ENCODE measurements at places on chromosomes 1 and 21.

DNA sequence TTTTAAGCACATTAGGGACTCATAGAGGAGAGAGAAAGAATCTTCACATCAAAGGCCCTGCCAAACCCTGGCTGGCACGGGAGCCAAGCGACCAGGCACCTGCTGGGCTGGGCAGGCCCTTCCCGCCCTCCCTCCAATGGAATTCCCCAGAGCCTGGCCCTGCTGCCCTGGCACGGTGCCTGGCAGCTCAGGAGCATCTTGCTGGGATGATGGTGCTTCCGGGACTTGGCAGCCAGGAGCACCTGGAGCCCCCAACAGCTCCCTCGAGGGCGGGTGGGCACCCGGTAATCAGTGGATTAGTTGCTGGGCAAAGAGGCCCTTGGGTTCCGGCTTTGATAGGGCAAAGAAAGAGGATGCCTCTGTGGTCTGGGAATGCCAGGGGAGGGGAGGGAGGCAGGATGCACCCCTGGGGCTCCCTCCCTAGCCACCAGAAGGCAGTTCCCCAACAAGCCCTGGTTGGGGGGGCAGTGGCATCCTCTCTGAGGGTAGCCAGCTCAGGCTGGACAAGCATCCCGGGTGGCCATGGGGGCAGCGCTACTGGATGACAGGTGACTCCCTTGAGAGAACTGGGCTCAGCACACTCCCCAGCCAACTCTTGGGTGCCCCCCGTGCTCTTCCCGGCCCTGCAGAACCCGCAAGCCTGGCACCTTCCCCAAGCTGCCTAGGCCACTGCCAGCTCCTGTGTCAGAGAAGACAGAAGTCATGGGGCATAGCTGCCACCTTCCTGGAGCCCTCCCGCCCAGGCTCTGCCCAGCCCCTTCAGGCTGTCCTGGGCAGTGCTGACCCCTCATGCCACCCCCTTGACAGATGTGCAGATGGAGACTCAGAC is 26.4 kb downstream of the KRTAP10-1 start:
- DNase-seq, result no peak

GRCh38 chr1:24564695-24565094 is 8.8 kb downstream of the NCMAP start:
- no peak for DNase-seq

DNA sequence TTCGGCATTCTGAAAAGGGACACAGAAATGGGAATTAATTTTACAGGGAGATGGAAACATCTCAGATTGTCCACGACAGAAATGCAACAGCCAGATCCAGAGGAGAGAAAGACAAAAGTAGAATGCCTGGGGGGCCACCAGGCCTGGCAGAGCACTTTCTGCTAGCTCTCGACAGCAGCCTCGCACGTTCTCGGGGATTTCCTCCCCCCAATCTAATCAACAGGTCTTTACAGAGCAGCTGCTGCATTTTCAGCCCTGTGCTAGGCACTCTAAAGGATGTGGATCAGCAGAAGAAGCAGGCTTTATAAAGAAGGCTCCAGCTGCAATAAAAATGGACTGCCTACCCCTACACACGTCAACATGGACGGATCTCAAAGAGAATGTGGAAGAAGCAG is 10.6 kb downstream of the CSRP1 start:
- DNase-seq, result no peak

GRCh38 chr1:1013105-1013921 is at the start of gene ISG15:
Gene ISG15, plus strand, starts transcription at chr1:1013497. Its CDS starts 77 bp downstream, at chr1:1013574.
- DNase-seq, result no peak

DNA sequence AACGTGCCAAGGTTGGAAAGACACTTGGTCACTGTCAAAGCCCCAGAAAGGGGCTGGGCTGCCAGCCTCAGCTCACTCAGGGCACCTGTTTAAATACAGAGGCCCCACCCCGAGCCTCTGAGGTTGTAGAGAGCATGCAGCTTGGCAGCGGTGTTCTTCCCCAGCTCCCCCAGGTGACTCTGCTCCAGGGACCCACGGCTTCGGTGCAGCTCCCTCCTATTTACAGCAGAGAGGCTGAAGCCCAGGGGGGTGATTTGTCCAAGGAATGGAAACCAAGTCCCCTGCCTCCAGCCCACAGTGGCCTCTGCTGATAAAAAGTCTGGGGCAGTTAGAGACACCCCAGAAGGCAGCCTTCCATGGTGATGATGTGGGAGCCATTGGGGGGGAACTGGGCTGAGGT is 9.1 kb upstream of the C1QA start:
- no peak for DNase-seq

DNA sequence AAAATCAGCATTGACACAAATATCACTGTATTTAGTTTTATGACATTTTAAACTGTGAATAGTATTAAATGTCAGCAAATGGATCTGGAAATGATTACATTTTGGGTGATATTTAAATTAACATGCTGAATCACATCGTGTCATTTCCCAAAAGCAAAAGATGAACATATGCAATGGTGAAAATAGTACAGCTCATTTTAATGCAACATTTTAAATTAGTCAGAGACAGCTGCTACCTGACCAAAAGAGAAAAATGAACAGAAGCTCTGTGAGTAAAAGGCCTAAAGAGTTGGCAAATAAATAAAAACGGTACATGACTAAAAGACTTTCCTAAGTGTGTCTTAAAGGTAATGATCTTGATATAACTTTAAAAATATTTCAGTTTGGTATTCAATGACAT is 86.0 kb upstream of the GNG4 start:
- DNase-seq, result no peak

GRCh38 chr1:37410815-37411214 is 63.6 kb upstream of the ZC3H12A start:
- no peak for DNase-seq

GRCh38 chr1:228074954-228075730 is 7.4 kb upstream of the ARF1 start:
- DNase-seq, result no peak

DNA sequence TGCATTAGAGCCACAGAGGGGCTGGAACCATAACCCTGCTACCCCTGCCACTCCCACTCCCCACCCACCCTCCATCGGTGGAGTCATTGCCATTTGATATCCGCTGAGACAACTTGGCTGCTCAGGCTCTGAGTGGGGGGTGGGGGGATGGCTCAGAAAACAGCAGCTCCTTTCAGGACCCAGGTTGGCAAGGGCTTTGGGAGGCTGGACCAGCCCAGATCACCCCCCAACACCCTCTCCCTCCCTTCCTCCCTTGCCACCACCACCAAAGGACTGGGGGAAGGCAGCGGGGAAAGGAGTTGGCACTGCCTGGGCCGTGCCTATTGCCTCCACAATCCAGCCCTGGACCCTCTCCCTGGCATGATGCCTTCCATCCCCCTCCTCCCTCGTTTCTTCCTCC is 1.7 kb downstream of the KCNJ10 start:
- DNase-seq, result no peak

GRCh38 chr1:160402001-160402795 is 1.8 kb downstream of the VANGL2 start:
- DNase-seq, result no peak

- DNase-seq, result no peak
These were observed 194.8 kb downstream of the ZZZ3 start for GRCh38 chr1:77487631-77488030.

- no peak for DNase-seq
These were observed 936 bp downstream of the PAQR6 start for GRCh38 chr1:156246781-156247459.

- no peak for DNase-seq
These were observed 47.1 kb downstream of the PACC1 start for GRCh38 chr1:212367474-212368072.

DNA sequence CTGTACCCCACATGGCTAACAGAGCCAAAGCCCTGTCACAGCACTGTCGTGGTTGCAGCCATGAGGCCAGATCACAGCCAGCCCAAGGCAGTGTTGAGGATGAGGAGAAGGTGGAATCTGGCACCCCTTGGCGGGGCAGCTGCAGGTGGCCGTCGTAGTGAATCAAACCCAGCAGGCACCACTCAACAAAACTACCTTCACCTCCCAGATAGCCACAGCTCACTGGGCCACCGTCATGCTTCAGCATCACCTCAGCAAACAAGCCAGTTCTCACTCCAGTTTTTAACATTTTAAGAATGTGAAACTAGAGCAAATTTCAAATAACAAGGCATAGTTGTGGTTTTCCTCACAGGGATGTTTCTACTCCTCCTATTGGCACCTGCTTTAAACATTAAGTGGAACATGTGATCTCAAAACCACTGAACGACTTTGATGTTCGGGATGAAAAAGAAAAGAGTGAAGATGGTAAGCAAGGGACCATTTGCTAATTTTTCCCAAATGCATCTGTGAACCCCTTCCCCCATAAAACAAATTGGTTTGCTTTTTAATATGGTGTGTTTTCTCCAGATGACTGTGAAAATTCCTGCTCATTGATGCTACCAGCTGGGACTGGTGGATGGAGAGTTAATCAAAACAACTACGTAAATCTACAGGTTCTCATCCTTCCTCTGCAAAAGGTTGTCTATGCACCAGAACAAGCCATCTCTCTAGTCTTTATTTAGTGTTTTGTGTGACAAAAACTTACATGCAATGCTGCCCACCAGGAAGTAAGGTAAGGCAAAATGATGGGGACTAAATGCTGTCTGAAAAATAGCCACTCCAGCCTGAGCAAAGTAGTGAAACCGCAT is 45.5 kb downstream of the TOR1AIP2 start:
- no peak for DNase-seq

- DNase-seq, result no peak
These were observed 690 bp downstream of the C1orf216 start for GRCh38 chr1:35717911-35718476.

- peak; percentile 18 for DNase-seq
These were observed 33.6 kb downstream of the SPAG17 start for GRCh38 chr1:118151312-118151937.

DNA sequence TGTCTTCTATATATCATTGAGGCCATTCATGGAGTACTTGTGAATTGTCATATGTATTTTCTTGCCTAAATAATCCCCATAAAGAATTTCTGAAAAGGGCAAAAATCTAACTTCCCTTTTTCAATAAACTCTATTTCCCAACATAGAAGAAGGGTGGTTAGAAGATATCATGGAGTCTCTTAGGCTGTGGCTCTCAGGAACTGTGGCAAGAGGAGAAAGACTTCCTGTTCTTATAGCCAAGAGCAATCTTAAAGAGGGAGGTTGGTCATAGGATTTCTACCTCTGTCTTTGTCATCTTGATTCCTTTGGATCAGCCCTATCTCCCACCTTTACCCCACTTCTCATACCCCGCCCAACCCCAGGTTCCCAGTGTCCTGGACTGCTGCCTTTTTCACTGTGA is 175.8 kb downstream of the TYW3 start:
- DNase-seq, result no peak

GRCh38 chr1:205916541-205916940 is 26.7 kb downstream of the SLC26A9 start:
- no peak for DNase-seq

DNA sequence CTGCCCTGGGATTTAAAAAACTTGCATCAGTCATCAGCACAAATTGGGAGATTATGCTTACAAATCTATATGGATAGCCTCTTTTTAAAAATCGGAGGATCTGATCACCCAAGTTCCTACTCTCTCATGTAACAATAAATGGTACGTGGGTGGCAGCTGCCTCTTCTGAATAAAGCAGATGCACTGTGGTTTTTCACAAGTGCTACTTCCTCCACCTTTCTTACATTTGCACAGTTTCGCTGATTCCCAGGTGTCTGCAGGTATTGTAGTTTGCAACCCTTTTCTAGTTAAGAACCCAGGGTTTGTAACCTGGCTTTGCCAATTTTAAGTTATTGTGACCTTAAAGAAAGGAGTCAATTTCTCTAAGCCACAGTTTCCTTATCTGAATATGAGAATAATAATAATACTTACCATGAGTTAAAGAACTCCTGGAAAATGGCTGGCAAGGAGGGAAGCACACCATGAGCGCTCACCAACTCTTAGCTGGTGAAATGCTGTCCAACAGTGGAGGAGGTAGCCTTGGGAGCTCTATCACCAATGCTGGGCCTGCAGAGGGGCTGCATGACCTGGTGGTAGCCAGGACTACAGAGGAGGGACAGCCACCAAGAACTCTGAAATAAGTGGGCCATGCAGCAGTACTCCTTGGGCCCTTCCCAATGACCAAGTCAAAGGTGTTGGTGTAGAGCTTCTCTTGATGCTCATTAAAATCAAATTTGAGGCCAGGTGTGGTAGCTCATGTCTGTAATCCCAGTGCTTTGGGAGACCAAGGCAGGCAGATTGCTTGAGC is 30.2 kb upstream of the KCNA2 start:
- DNase-seq, result no peak

GRCh38 chr1:182604175-182605164 is at the start of gene RGS16:
Gene RGS16, minus strand, starts transcription at chr1:182604389. Its CDS starts 130 bp downstream, at chr1:182604259.
- peak; percentile 90 for DNase-seq

DNA sequence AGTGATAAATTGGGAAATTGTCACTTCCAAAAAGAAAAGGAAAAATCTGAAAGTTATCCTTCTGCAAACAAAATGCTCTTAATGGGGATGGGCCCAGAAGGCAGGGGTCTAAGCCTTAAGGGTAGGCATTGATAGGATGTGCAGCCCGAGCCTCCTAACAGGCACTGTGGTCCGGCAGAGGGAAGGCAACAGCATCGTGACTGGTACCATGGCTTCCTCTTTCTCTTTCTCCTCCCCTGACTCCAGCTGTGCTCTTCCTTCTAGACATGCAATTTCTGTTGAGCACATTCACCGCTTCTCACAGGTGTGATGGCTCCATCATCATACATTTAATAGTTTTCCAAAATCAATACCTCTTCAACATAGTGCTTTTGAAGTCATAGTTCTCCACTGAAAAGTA is 91.5 kb downstream of the SELENOF start:
- no peak for DNase-seq

GRCh38 chr1:183622884-183623785 is 12.4 kb downstream of the ARPC5 start:
- DNase-seq, result peak; percentile 29

DNA sequence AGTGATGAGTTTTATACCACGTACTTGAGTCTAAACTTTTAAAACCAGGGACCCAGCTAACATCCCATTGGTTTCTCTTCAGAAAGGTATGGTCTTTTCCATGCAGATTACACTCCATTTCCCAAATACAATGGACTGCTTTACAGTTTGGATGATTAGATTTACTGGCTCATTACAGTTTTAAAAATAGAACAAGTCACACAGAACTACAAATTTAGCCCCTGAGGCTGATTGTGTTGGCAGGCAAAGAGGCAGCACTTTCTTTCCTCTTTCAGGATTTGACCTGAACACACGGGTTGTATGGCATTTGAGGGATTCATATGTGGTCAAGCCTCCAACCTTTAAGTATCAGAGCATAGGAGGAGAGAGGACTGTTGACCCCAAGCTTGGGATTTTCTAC is 21.8 kb upstream of the VTCN1 start:
- DNase-seq, result no peak

GRCh38 chr1:158579733-158580132 is at the start of gene OR10X1:
Gene OR10X1, minus strand, starts transcription at chr1:158579899. Its CDS starts 0 bp downstream, at chr1:158579899.
- no peak for DNase-seq
